Stimulated activated CD8-positive, alpha-beta memory T cell treated with anti-CD3 and anti-CD28 coated beads, Interleukin-15, amount 100 ng/mL, for 24 hours (primary cell): ENCODE measurements at places on chromosomes 16 and 17.
A peak's percentile ranks its signal among the peaks of the same experiment; 100 is the strongest.

DNA sequence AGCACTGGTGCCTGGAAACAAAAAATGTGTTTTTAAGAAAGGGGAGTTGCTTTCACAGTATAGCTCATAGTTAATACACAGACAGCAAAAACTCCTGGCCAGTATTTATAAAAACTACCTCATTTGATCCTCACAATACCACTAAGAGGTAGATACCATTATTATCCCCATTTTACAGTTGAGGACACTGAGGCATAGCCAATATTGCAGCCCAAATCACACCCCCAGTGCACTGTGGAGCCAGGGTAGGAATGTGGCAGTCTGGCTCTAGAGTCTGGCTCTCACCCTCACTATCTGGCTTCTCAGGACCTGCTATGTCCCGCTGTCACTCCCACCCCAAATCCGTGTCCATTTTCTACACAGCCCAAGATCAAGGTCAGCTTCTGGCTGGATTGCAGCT is 2.6 kb downstream of the ARHGAP23 start:
- no peak for DNase-seq

GRCh38 chr17:59832883-59833379 is 59.8 kb downstream of the TUBD1 start:
- DNase-seq = no peak

DNA sequence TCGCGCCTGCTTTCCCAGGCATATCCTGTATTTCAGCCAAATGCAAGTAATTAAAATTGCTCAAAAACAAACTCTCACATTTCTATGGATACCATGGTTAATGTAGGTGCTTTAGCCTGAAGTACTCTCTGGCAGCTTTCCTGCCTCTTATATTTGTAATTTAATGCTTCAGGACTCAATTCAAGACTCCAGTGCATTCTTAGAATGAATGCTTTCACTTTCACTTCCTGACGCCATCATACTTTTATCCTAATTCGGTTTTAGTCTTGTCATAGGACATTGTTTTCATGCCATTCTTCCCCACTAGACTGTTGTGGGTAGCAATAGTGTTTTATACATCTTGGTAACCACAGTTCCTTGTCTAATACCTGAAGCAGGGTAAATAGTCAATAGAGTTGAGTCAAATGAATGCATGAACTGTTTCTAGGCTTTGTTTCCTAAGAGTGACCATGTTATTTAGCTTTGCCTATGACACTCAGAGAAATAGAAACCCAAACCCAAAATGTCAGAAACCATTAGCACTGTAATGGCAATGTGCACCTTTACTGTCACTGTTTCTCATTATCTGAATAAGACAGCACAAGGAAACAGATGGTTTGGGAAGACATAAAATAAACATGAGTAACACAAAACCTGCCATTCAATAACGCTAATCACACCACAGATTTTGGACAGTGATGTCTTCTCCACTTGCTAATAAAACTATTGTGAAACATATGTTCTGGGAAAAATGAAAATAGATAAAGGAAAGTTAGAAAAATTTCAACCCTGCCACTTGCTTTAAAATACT is 705.5 kb downstream of the CDH11 start:
- DNase-seq = no peak

- no peak for DNase-seq
These were observed 173.4 kb downstream of the ZNF18 start for GRCh38 chr17:11823862-11824261.

GRCh38 chr16:17076092-17076754 is 394.5 kb downstream of the XYLT1 start:
- no peak for DNase-seq

DNA sequence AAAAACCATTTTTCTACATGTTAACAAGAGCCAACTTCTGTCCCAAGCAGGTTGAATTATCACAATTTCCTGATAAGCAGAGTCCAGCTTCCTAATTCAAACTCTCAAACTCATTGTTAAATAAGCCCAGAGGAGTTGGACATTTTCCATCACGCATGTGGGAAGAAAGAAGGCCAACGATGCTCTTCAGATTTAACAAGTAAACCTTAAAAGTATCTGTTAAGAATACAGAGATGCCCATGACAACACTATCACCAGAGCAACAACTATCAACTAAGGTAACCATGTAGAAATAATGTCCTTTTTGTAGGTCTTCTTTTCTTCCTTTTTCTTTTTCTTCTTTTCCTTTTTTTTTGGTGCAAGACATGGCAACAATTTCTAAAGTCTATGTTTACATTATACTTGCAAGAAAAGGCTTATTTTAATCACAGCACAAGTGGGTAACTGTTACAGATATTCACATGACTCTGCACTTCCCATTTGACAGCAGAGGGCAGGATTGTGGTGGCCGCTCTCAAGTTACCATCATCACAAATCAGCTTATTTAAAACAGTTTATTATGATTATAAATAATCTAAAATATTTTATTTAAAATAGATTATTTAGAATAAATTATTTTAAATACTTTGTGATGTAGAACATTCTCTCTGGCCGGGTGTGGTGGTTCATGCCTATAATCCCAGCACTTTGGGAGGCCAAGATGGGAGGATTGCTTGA is 35.7 kb upstream of the DHRS7B start:
- DNase-seq = no peak

DNA sequence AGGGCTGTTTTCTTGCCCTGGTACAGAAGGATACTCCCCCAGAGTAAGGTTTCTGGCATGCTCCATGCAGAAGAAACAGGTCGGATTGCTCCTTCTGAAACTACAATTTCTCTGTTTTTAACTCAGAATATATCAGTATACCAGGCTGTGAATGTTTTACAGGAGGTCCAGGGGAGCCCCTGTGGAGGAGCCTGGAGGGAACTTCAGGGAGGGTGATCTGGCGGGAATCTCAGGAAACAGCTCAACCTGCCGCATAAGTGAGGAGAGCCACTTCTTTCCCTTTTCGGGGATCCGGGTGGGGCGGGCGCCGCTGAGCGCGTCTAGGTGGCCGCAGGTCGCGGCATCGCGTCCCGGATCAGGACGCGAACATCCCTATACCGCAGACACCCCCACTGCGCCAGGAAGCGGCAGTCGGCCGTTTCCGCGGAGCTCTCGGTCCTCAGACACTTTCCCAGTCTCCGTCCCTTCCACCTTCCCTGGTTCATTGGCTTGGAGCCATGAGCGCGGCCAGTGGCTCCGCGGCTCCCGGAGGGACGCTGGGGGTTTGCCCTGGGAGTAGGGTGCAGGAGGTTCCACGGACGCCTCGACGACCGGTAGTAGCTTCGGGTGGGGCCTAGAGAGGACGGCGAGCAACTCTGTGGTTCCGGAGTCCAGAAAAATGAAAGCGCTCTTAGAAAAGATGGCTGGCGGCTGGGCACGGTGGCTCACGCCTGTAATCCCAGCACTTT is 3.1 kb upstream of the ZNF764 start:
- DNase-seq = no peak

GRCh38 chr17:83006515-83007455 is 72.6 kb upstream of the METRNL start:
- DNase-seq = no peak

GRCh38 chr17:17941015-17941414 is 31.2 kb downstream of the TOM1L2 start:
- no peak for DNase-seq

DNA sequence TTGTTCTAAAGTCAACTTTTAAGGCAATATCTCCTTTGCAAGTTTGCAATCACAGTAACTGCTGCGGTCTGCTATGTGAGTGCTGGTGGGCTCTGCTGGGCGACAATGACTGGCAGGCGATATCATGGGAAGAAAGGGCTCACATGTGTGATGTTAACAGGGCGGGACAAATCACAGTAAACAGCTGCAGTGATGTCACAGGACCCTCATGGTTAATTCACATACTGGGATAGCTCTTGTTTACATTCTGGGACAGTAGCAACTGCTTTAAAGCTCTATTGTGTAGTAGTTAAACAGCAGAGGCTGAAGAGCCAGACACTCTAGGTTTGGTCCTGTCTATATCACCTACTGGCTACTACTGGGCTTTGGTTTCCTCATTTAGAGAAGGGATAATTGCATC is 257.2 kb upstream of the ASIC2 start:
- no peak for DNase-seq

- no peak for DNase-seq
These were observed 16.1 kb upstream of the NAGS start for GRCh38 chr17:43988301-43988700.

- no peak for DNase-seq
These were observed 49.7 kb downstream of the ZNRF1 start for GRCh38 chr16:75048530-75048929.

- no peak for DNase-seq
These were observed 118.1 kb upstream of the CACNG3 start for GRCh38 chr16:24138024-24138423.

- no peak for DNase-seq
These were observed 25.6 kb downstream of the METTL9 start for GRCh38 chr16:21625026-21625425.

GRCh38 chr16:57446531-57447185 is 527 bp downstream of the CIAPIN1 start:
- DNase-seq = peak; percentile 6

- no peak for DNase-seq
These were observed 10.1 kb downstream of the FADS6 start for GRCh38 chr17:74883241-74883745.

DNA sequence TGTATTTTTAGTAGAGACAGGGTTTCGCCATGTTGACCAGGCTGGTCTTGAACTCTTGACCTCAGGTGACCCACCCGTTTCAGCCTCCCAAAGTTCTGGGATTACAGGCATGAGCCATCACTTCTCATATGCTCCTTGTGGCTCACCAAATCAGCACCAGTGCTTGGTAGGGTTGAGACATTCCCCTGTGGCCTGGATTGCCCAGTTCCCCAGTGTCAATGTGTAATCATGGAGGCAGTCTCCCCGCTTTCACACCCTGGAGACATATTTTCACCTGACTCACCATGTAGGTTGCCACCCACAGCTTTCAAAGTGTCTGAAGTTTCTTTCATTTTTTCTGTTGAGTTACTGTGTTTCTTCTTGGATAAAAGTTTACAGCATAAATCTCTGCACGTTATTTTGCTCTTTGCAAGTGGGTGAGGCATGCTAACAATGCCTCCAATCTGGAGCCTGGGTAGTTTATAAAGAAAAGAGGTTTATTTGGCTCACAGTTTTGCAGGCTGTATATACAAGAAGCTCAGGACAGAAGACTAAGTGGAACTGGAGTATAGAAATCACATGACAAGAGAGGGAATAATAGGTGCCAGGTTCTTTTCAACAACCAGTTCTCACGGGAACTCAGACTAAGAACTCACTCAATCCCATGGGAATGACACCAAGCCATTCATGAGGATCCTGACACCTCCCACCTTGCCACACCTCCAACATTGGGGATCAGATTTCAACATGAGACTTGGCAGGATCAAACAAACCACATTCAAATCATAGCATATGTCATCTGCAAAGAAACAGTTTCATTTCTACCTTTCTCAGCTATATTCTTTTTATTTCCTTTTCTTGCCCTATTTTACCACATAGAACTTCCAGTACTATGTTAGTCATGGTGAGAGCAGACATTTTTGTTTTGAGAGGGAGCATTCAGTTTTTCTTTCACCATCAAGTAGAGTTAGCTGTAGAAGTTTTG is 113.2 kb downstream of the PHKB start:
- DNase-seq = no peak

- DNase-seq = no peak
These were observed 197.3 kb downstream of the SOX9 start for GRCh38 chr17:72318131-72318530.

- DNase-seq = no peak
These were observed 367.9 kb downstream of the SOX9 start for GRCh38 chr17:72488555-72489271.

DNA sequence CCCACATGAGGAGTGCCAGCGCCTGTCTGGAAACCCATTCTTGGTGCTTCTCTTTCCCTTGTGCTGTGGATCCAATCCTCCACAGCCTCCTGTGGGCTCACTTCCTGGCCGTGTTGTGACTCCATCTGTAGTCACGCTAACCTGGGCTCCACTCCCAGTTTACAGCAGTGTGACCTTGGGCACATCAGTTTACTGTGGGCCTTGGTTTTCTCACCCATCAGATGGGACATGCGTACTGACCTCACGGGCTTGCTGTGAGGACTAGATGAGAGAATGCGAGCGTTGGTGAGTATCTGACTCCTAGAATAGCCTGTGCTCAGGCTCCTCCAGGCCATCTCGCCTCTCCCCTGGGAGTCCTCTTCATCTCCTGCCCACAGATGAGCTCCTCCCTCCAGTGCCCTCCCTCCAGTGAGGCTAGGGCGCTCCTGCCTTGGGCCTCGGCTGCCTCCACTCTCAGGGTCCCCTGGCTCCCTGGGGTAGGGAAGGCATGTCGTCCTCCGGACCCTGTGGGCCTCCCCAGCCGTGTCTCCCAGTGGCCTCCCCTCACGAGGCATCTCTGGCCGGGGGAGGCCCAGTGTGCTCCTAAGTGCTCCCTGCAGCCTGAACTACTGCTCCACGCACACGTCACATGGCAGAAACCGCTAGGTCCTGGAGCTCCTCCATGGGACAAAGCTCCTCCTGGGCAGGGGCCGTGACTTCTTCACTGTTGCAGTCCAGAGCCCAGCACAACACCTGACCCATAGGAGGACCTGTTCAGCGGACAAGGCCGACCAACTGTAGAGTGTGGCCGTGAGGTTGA is 5.2 kb upstream of the FOXJ1 start:
- DNase-seq = no peak

DNA sequence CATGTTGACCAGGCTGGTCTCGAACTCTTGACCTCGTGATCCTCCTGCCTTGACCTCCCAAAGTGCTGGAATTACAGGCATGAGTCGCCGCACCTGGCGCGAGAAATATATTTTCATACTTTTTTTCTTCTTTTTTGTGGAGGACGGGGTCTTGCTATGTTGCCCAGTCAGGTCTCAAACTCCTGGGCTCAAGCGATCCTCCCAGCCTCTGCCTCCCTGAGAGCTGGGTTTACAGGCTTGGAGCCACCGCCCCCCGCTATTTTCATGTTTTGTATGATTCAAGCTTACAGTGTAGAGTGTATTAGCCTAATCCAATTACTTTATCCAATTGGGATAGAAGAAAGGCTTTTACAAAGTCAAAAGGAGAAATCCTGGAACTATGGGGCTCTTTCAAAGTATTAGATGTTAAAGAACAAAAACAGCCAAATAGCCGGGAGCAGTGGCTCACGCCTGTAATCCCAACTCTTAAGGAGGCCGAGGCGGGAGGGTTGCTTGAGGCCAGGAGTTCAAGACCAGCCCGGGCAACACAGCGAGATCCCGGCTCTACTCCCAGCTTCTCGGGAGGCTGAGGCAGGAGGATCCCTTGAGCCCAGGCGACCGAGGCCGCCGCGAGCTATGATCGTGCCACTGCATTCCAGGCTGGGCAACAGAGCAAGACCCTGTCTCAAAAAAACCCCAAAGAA is 1.4 kb upstream of the MAP1LC3B start:
- no peak for DNase-seq

- DNase-seq = no peak
These were observed 30.9 kb downstream of the CLTC start for GRCh38 chr17:59650642-59651041.

DNA sequence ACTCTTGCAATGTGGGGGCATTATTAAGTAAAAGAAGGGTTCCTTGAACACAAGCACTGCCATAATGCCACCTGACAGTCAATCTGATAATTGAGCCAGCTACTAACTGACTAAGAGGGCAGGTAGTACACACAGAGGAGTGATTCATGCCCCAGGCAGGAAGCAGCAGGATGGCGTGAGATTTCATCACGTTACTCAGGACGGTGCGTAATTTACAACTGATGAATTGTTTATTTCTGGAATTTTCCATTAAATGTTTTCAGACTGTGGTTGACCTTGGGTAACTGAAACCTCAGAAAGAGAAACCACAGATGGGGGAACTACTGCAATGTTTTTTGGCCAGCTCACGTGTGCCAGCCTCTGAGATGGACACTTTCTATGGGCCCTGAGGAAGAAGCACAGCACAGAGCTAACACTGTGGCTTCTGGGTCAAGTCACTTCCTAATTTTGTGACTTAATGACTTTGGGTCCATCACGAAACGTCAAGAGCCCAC is 46.7 kb downstream of the C17orf67 start:
- DNase-seq = no peak
